ENCODE measurements at places on chromosomes 1 and 21.

- DNase-seq = no peak
These were observed 323.0 kb upstream of the ADGRL2 start for GRCh38 chr1:81477710-81478109.

GRCh38 chr1:116498789-116499628 lies 71.8 kb downstream of the CD58 start:
- no peak for DNase-seq

DNA sequence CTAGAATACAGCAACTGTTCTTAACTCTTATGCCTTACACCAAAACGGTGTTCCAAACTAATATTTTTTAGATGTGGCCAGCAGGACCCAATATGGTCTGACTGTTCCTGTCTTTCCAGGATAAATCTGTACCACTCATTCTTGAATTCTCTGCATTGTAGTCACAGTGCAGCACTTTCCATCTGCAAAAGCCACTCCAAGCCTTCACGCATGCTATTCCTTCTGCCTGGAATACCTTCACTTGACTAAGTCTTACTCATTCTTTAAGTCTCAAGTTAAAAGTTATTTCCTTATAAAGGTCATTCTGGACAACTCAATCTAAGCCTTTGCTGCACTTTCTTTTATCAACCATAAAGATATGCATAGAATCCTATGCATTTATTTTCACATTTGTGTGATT lies 1194.5 kb downstream of the PLA2G4A start:
- DNase-seq = no peak

DNA sequence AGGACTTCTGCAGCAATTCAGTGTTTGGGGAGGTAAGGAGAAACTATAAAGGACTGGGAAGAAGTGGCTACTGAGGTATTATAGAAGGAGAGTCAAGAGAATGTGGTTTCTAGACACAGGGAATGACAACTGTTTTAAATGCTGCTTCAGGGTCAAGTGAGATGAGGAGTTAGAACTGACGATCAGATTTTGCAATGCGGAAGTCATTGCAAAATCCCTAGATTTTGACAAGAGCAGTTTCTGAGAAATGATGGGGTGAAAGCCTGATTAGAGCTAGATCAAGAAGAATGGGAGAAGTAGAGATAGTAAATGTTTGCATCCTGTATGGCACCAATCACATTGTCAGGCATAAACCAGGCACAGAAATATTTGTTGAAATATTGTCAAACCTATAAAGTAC lies 4.7 kb upstream of the TSNAX start:
- no peak for DNase-seq

DNA sequence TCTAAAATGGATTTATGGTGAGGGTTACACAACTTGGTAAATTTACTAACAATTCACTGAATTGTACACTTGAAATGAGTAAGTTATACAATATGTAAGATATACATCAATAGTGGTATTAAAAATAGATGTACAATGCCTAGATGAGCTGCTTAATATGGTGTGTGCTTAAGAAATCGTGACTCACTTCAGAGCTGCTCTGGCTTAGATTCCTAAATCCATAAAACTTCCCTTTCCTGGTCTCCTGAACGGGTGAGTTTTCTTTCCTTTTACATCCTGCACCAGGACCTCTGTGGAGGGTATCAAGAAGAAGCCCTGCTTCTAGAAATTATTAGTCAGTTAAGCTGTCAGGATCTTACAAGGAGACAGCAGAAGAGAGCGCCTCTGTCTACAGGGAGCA lies 30.4 kb downstream of the H3-3A start:
- DNase-seq = no peak

- DNase-seq = no peak
These were observed 176.9 kb upstream of the PRMT6 start for GRCh38 chr1:106879538-106879937.

GRCh38 chr1:53162621-53163020 lies 20.2 kb upstream of the SLC1A7 start:
- DNase-seq = no peak

- no peak for DNase-seq
These were observed 7.0 kb upstream of the POU3F1 start for GRCh38 chr1:38053416-38054091.

GRCh38 chr1:183592733-183593132 lies 2.5 kb upstream of the NCF2 start:
- no peak for DNase-seq

DNA sequence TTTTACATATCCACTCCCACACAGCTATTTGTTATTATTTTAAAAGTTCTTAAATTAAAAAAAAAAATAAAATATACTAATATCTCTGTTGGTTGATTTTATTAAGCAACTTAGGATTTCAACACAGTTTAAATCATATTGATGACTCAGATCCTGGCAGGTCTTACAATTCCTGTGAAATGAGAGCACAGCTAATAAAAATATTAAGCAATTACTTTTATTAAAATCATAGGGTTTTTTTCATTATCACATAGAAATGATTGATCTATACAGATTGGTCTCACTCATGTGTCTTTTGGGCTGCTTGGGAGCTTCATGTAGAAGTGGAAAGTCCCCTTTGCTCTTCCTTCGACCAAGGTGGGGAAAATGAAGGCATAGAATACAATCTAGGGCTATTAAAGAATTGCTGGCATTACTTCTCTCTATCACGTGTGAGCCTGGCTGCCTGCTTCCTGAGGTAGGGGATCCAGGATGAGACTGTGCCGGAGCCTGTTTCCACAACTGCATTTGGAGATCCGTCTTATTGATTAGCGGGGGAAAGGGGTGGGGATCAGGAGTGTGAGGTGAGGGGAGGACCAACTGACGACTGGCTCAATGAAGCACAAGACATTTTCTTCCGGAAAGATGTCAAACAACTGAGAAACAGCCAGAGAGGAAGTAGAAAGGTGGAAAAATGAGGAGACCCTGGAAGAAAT lies 858.0 kb downstream of the USP25 start:
- DNase-seq = no peak

DNA sequence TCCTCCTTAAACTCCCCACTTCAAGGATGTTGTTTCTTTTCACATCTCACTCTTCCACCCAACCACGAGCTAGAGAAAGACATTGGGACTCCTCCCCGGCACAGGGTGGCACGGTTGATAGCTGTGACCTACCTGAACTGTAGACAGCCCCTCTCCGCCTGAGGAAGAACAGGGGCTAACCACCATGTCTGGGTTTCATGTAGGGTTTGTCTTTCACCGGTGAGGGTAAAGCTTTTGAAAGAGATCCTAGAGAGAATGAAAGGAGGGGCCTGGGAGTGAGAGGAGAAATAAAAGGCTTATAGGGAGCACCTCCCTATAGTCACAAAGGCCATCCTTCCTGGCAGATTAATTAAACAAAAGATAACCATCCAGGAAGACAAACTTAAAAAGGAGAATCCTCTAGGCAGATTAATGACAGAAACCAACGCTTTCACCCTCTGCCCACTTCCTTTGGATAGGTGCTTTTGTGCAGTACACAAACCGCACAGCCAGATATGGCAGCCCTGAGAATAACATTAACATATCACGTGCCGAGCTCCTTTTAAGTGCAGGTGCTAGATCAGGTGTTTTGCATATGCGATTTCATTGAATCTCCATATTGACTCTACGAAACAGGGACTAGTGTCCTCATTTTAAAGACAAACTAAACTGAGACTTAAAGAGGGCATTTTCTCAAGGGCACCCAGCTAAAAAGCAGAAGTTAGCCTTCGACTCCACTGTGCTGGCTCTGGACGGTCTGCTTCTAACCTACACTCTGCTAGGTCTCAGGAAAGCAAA lies 178.1 kb upstream of the RUNX1 start:
- no peak for DNase-seq

GRCh38 chr1:197663162-197663953 lies 111.9 kb downstream of the DENND1B start:
- DNase-seq = no peak

DNA sequence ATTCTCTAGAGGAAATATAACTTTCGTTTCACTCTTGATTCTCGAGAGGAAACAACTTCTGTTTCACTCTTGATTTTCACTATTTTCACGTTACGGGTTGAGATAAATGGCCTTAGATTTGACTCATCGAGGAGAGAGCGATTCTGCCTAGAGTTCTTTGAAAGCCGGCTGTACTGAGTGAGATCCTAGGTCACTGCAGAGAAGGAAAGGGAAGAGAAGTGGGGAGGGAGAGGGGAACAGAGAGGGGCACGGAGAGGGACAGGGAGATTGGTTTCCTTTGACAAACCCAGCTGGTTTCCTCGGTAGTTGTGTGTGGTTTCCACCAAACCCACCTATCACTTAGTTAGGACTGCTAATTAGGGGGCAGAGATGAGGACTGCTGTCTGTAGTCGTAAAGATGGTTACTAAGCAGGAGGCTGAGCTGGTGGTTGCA lies 21.6 kb upstream of the GPR137B start:
- DNase-seq = no peak

DNA sequence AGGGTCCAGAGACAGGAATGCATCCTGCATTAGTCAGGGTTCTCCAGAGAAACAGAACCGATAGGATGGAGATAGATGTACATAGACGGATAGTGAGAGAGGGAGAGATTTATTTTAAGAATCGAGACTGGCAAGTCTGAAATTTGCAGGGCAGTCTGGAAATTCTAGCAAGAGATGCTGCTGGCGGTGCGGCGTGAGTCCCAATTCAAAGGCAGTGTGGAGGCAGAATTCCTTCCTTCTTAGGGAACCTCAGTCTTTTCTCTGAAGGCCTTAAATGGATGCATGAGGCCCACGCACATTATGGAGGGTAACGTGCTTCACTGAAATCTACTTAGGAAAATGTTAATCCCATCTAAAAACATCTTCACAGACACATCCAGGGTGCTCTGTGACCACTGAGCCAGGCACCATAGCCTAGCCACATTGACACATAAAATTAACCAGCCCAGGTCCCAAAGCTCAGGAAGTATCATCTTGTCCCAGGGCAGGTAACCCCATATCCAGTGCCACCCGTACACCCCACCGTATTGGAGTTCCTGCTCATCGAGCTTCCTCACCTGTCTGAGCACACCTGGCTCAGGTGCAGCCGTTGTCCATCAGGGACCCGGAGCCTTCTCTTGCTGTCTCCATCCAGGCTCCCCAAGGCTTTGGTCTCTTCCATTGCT lies 9.7 kb upstream of the PKNOX1 start:
- no peak for DNase-seq

DNA sequence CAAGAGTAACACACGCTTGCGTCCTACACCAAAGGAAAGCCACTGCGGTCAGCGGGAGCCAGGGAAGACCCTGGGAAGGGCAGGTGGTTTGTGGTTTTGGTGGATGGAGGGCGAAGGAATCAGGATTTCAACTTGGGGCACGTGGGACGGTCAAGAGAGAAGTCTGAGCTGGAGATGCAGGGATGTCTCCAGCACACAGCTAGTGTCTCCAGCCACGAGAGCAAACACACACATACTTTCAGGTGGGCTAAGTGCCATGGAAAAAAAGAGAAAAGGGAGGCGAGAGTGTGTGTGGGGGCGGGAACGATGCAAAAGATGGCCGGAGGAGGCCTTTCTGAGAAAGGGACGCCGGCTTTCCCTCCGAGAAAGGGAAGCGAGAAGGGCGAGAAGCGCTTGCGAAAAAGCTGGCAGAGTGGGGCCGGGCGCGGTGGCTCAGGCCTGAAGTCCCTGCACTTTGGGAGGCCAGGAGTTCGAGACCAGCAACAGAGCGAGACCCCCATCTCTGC lies 1.4 kb upstream of the SRRM1 start:
- peak; percentile 11 for DNase-seq
